Spinal cord (tissue), 10 donors: ENCODE measurements at places on chromosomes 3 and 15.

- H3K4me1 ChIP-seq, result peaks cover 48% of the 10 kb centered on the region
- peak overlapping the region; percentile 97 for H3K27ac ChIP-seq
- H3K27me3 ChIP-seq, result no peaks in the 10 kb centered on the region
- DNase-seq, result no peak
Measured at GRCh38 chr3:11587766-11588165, 55.9 kb downstream of the VGLL4 start.

DNA sequence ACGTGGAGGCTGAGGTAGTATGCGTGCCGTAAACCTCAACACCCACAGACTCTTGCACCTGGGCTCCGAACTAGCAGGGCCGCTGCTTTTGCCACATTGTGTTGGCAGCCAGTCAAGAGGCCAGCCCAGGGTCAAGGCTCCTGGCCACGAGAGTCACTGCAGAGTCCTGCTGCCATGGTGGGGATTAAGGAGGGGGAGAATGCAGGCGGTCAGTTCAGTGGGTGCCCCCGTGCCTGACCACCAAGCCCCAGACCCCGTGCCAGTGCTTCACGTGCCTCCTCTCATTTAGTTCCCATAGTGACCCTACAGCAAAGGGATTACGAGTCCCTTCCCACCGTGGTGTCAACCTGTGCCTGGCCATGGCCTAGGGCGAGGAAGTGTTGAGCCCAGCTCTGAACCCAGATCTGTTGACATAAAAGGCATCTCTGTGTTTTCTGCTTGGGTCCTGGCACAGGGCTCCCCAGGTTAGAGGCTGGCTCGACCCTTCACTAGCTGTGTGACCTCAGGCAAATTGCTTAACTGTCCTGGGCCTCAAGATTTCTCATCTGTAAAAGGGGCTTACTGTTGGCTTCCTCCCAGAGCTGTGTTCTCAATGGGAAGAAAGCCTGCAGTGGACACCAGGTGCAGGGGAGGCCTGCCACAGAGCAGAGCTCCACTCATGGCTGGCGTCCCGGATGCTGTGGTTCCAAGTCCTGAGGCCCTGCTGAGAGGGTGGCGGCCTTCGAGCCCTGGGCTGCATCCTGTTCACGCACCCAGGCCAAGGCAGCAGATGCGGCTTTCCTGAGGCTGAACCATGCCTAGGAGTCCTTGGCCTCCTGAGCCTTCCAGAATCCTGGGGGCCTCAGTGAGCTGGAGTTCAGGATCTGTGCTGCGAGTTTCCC, 32.8 kb downstream of the FBLN2 start:
- H3K4me1 ChIP-seq, result peaks cover 17% of the 10 kb centered on the region
- no peak for DNase-seq
- H3K27ac ChIP-seq, result no peak overlapping the region
- H3K36me3 ChIP-seq, result no peaks in the 10 kb centered on the region
- no peak overlapping the region for H3K4me3 ChIP-seq

- H3K36me3 ChIP-seq, result no peaks in the 10 kb centered on the region
- H3K4me3 ChIP-seq, result no peak overlapping the region
- H3K27ac ChIP-seq, result no peak overlapping the region
- H3K4me1 ChIP-seq, result peaks cover 13% of the 10 kb centered on the region
- DNase-seq, result peak; percentile 11
Measured at GRCh38 chr3:194806991-194807630, 121.4 kb downstream of the FAM43A start.

DNA sequence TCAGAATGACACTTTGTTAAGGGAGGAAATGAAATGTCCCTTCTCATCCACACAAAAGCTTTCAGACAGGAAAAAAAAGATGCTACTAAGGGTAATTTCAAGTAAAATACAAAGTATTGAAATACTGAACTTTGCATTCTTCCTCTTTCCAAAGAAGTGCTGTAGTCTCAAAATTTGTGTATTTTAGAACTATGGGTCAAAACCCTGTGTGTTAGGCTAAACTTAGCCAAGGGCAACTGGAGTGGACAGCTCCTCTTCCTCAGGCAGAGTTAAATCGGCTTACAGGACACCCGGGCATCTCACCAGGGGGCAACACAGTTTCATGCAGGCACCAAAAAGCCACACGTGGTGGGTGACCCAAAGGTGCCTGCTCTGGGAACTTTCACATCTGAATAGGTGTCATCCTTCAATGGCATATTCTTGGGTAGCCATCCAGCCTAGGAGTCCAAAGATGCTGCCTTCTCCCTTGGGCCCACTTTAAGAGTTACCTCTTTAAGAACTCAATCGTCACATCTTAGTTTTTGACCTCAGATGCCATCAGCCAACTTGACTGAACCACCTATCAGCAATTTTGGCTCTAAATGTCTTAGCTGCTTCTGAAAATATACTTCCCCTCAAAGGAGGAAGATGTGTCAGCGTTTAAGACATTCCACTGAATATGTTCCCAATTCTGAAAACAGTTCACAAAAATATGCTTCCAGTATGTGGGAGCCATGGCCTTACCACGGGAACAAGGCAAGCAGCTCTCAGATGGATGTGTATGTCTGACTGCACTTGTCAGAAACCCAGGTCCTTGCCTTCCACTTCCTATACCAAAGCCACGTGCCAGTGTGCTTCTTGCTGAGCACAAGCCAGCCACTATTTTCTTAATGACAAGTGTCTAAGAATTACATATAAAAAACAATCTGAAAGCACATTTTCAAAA, 32.2 kb upstream of the MUC13 start:
- no peak overlapping the region for H3K27ac ChIP-seq
- no peaks in the 10 kb centered on the region for H3K27me3 ChIP-seq
- H3K4me1 ChIP-seq, result no peaks in the 10 kb centered on the region
- H3K4me3 ChIP-seq, result no peak overlapping the region
- H3K36me3 ChIP-seq, result peaks cover 12% of the 10 kb centered on the region

DNA sequence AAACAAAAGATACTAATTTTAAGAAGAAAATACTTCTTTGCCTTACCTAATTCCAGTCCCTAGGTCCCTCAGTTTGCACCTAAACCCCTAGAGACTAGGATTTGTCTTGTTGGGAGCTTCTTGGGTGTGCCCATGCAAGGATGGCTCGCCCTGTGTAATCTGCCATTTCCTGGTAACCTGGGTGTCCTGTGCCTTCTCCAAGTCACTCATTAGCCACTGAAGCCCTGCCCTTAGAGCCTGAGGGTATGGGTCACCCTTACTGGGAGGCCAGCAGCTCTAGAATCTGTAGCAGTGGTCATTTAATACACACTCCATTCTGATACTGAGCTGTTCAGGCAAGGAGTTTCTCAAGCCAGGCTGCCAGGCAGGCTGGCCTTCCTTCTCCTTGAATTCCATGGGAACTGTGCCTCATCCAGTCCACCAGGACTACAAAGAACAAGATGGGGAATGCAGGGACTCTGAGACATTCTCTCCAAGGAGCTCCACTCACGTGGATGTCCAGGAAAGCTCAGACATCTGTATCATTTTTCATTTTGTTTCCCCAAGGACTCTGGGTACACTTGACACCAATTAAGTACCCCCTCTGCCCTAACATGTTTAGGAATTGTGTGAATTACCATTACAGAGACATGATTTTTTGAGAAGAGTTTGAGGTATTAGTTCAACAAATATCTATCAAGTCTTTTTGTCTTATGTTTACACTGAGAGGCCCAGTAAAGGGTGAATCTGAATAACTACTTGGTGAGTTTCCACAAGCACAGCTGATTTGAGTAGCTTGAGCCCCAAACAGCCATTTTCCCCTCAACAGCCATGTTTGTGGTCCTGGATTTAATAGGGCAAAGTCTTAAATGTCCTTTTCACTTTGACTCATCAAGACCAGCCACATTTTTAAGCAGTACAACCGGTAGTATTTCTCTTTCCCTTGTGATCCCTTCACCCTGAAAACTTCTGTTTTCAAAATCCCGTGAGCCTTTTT, 52.6 kb downstream of the ARNT2 start:
- H3K27ac ChIP-seq, result peak overlapping the region; percentile 43
- peaks cover 31% of the 10 kb centered on the region for H3K4me1 ChIP-seq
- H3K27me3 ChIP-seq, result no peaks in the 10 kb centered on the region
- H3K4me3 ChIP-seq, result no peak overlapping the region

GRCh38 chr3:140602781-140603180, 75.1 kb upstream of the TRIM42 start:
- no peaks in the 10 kb centered on the region for H3K36me3 ChIP-seq
- no peaks in the 10 kb centered on the region for H3K27me3 ChIP-seq
- H3K27ac ChIP-seq, result no peak overlapping the region
- H3K4me3 ChIP-seq, result no peak overlapping the region
- no peak for DNase-seq

- no peaks in the 10 kb centered on the region for H3K4me1 ChIP-seq
- no peaks in the 10 kb centered on the region for H3K27me3 ChIP-seq
- DNase-seq, result no peak
- no peaks in the 10 kb centered on the region for H3K36me3 ChIP-seq
Measured at GRCh38 chr3:43542328-43543043, 79.3 kb downstream of the ANO10 start.

- no peaks in the 10 kb centered on the region for H3K4me1 ChIP-seq
- no peak for DNase-seq
- H3K27ac ChIP-seq, result no peak overlapping the region
- H3K27me3 ChIP-seq, result no peaks in the 10 kb centered on the region
- no peaks in the 10 kb centered on the region for H3K36me3 ChIP-seq
Measured at GRCh38 chr3:172511783-172512762, 11.2 kb downstream of the TNFSF10 start.

DNA sequence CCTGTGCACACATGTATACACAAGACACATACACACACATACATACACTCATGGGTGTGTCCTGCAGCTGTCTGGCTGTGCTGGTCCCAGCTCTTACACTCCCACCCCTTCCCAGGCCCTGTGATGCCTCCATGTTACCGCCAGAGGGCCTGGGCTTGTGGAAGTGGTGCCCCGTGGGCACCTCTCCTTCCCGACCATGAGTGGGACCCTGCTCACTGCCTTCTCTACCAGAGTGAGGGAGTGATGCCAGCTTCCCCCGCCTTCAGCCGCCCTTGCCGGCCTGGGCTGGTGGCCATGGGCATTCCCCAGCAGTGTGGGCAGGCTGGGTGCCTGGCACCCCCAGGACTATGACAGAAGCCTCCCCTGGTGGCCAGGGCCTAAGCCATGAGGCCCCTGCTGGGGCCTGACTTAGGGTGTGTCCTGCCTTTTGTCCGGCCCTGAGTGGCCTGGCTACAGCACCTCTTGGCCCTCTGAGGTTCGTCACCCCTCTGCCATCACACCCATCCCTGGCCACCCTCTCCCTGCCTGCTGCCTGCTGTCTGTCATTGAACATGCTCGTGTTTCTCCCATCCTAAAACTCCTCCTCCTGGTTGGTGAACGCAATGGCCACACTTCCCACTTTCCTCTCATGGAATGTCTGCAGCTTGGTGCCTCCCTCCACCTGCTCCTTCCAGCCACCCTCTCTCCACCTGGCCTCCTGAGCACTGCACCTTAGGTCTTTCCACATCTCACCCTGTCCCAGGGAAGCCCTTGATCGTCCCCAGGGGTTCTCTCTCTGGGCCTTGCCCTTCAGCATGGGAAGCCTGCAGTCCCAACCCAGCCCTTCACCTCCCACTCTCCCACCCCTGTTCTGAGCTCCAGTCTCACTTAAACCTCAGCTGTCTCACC, 14.6 kb downstream of the HDAC11 start:
- no peak overlapping the region for H3K27ac ChIP-seq
- H3K4me1 ChIP-seq, result peaks cover 35% of the 10 kb centered on the region
- no peak overlapping the region for H3K4me3 ChIP-seq
- DNase-seq, result no peak
- peaks cover 38% of the 10 kb centered on the region for H3K36me3 ChIP-seq

DNA sequence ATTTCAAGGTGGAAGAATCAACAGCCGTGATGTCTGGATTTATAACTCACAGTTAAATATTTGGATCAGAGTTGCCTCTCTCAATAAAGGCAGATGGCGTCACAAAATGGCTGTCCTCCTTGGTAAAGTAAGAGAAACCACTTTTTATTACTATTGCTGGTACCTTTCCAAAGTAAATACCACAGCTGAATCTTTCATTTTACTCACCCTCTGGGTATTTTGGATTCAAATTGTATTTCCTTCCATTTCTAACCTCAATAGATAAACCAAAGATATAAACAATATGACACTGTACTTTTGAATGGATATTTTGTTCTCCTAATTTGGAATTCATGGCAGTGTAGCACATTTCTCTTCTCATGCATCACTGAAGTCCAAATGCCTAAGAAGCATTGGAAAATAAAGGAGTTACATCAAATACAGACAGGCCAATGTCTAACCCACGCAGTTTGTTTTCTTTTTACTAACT, 29.5 kb downstream of the KLHL24 start:
- peaks cover 30% of the 10 kb centered on the region for H3K36me3 ChIP-seq
- H3K4me3 ChIP-seq, result no peak overlapping the region
- H3K27ac ChIP-seq, result no peak overlapping the region
- peak; percentile 14 for DNase-seq
- H3K4me1 ChIP-seq, result no peaks in the 10 kb centered on the region

DNA sequence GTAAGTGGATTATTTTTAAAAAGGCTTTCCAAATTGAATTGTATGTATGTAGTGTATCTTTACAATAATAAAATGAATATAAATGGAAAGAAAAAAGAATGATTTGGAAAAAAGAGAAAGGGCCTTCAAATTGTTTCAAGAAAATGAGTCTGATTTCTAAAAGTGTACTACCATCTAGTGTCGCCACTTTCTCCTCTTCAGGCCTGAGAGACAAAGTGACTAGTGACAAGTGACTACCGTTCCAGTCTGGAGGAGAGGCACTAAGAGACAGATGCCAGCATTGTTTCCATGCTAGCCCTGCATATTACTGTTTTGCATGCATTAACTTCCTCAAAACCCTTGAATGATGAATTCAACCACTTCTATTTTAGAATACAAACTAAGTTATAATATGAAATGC, 39.3 kb downstream of the P3H2 start:
- H3K36me3 ChIP-seq, result no peaks in the 10 kb centered on the region
- no peak for DNase-seq

- H3K4me1 ChIP-seq, result peaks cover 34% of the 10 kb centered on the region
- no peak for DNase-seq
- H3K36me3 ChIP-seq, result peaks cover 24% of the 10 kb centered on the region
- no peak overlapping the region for H3K4me3 ChIP-seq
Measured at GRCh38 chr15:89115547-89115946, 27.3 kb downstream of the ABHD2 start.

DNA sequence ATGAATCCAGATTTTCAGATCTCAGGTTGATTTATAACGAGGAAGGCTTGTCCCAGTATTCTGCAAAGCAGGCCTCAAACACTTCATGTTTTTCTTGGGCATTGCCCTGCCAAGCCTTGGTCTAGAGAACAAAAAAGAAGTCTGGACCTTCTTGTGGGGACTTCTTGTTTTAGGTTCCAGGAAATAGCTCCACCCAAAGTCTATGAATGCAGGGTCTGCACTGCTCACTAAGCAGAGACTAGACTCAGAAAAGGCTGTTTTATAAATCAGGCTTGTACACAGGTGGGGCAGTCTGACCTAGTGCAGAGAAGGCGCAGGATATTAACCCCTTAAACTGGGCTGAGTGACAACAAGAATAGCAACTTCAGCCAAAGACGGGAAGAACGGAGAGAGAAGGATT, 44.3 kb downstream of the GLB1 start:
- no peak for DNase-seq
- H3K4me1 ChIP-seq, result no peaks in the 10 kb centered on the region
- peaks cover 27% of the 10 kb centered on the region for H3K36me3 ChIP-seq
- no peaks in the 10 kb centered on the region for H3K27me3 ChIP-seq

- H3K27me3 ChIP-seq, result no peaks in the 10 kb centered on the region
- no peak overlapping the region for H3K27ac ChIP-seq
- no peak for DNase-seq
- H3K36me3 ChIP-seq, result no peaks in the 10 kb centered on the region
Measured at GRCh38 chr15:70226337-70226980, 128.7 kb upstream of the TLE3 start.
